ENCODE measurements at places on chromosomes 4 and X.

- peaks cover 20% of the 10 kb centered on the region for H3K4me1 ChIP-seq
- H3K36me3 ChIP-seq, result peaks cover 6% of the 10 kb centered on the region
- peak overlapping the region; percentile 73 for H3K27ac ChIP-seq
- no peaks in the 10 kb centered on the region for H3K27me3 ChIP-seq
- H3K4me3 ChIP-seq, result no peak overlapping the region
Measured at GRCh38 chrX:38816155-38816554, 14.9 kb downstream of the MID1IP1 start.

GRCh38 chr4:113979148-113979904 lies at the start of gene ARSJ:
ARSJ (minus strand) TSS chr4:113979647; CDS start chr4:113978834, 813 bp downstream.
- DNase-seq, result no peak
- H3K36me3 ChIP-seq, result no peaks in the 10 kb centered on the region
- peak within 1 kb of the TSS; percentile 56 for H3K4me3 ChIP-seq
- peaks cover 10% of the 10 kb centered on the region for H3K4me1 ChIP-seq

GRCh38 chrX:42824541-42824940 lies 46.6 kb upstream of the PPP1R2C start:
- H3K4me3 ChIP-seq, result no peak overlapping the region
- no peaks in the 10 kb centered on the region for H3K4me1 ChIP-seq
- peaks cover 4% of the 10 kb centered on the region for H3K36me3 ChIP-seq
- no peak overlapping the region for H3K27ac ChIP-seq

DNA sequence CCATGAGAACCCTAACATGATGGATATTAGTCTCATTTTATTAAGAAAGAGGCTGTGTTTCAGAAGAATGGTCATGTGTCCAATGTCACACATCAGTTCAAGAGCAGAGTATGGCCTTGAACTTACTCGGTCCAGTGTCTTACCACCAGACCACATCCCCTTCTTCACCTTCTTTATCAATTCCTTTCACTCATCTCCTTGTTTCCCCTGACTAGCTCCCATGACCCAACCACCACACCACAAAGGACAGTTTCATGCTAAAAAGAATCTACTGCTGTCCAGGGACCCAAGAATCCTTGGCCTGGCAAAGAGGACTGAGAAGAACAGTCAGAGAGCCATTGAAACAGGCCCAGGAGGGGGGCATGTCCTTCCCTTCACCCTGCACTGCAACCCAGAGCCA lies 33.6 kb upstream of the MSN start:
- H3K4me1 ChIP-seq, result no peaks in the 10 kb centered on the region
- H3K27ac ChIP-seq, result no peak overlapping the region
- no peaks in the 10 kb centered on the region for H3K27me3 ChIP-seq
- H3K36me3 ChIP-seq, result peaks cover 2% of the 10 kb centered on the region
- no peak for DNase-seq

GRCh38 chrX:40109288-40110008 lies 11.7 kb upstream of the BCOR start:
- no peaks in the 10 kb centered on the region for H3K36me3 ChIP-seq
- no peaks in the 10 kb centered on the region for H3K27me3 ChIP-seq
- H3K27ac ChIP-seq, result no peak overlapping the region
- H3K4me1 ChIP-seq, result peaks cover 11% of the 10 kb centered on the region
- no peak for DNase-seq
- H3K4me3 ChIP-seq, result peak overlapping the region; percentile 43

GRCh38 chr4:61517144-61517543 lies 317.0 kb downstream of the ADGRL3 start:
- no peaks in the 10 kb centered on the region for H3K27me3 ChIP-seq
- no peak overlapping the region for H3K27ac ChIP-seq

- no peak overlapping the region for H3K27ac ChIP-seq
- peaks cover 26% of the 10 kb centered on the region for H3K27me3 ChIP-seq
- H3K4me3 ChIP-seq, result no peak overlapping the region
- no peaks in the 10 kb centered on the region for H3K36me3 ChIP-seq
Measured at GRCh38 chr4:74319470-74319869, 11.2 kb downstream of the EPGN start.

- H3K27ac ChIP-seq, result no peak overlapping the region
- no peaks in the 10 kb centered on the region for H3K27me3 ChIP-seq
- no peaks in the 10 kb centered on the region for H3K36me3 ChIP-seq
- H3K4me1 ChIP-seq, result no peaks in the 10 kb centered on the region
Measured at GRCh38 chrX:67004451-67004850, 365.6 kb upstream of the EDA2R start.

GRCh38 chrX:141221611-141222010 lies 20.7 kb downstream of the SPANXC start:
- no peaks in the 10 kb centered on the region for H3K27me3 ChIP-seq
- no peak overlapping the region for H3K27ac ChIP-seq
- H3K4me3 ChIP-seq, result no peak overlapping the region
- no peaks in the 10 kb centered on the region for H3K36me3 ChIP-seq

- no peak for DNase-seq
- no peak overlapping the region for H3K27ac ChIP-seq
- no peaks in the 10 kb centered on the region for H3K4me1 ChIP-seq
- no peaks in the 10 kb centered on the region for H3K27me3 ChIP-seq
- no peaks in the 10 kb centered on the region for H3K36me3 ChIP-seq
Measured at GRCh38 chr4:82643994-82644733, 82.4 kb upstream of the TMEM150C start.

DNA sequence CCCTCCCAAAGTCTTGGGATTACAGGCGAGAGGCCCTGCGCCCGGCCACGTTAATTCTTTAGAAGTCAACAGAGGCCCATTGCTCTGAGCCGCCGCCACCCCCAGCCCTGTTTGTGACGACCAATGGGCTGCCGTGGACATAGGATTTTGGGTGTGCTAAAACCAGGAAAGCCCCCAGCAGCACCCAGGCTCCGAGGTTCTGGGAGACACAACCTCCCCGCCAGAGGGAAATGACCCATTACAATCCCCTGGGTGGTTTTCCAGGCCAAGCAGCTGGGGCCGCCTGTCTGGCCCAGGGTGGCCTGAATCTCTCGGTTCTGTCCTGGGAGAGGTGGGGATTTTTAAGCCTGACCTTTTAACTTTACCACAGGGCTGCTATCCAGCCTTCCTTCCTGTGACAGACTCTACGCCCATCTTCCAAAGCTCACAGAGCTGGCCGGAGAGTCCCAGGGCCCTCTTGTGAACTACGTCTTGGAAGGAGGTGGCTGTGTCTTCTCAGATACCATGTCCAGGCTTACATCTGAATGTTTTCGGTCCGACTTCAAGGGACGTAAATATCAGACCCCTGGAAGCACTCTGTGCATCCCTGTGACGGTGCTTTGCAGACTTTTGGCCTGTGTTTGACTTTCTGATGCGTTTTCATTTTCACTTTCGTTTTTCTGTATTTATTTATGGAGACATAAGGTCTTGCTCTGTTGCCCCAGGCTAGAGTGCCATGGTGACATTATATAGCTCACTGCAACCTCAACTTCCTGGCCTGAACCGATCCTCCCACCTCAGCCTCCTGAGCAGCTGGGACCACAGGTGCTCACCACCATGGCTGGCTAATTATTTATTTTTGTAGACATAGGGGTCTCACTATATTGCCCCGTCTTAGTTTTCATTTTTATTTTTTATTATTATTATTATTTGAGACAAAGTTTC lies 36.0 kb downstream of the P2RY8 start:
- H3K4me1 ChIP-seq, result peaks cover 46% of the 10 kb centered on the region
- peaks cover 40% of the 10 kb centered on the region for H3K36me3 ChIP-seq
- peak overlapping the region; percentile 76 for H3K27ac ChIP-seq

DNA sequence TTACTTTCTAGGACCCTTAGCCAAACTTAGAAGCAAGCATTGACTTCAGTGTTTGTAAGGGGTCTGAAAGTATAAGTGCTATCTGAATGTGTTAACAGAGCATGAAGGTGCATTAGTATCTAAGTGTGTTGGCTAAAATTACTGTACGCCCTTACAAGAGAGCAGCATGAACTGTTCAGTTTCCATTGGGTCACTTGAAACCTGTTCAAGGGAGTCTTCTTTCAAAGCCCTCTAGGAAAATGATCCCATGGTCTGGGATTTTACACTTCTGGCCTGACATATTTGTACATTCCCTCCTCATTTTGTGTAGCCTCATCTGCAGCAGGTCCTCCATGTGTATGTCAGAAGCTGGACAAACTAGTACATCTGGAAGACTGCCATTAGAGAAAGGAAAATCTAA lies 3.2 kb downstream of the PRDX4 start:
- no peaks in the 10 kb centered on the region for H3K27me3 ChIP-seq
- H3K4me1 ChIP-seq, result peaks cover 28% of the 10 kb centered on the region
- no peak for DNase-seq
- no peak overlapping the region for H3K4me3 ChIP-seq
- H3K36me3 ChIP-seq, result peaks cover 10% of the 10 kb centered on the region

- H3K36me3 ChIP-seq, result peaks cover 3% of the 10 kb centered on the region
- peaks cover 8% of the 10 kb centered on the region for H3K4me1 ChIP-seq
- H3K27me3 ChIP-seq, result peaks cover 6% of the 10 kb centered on the region
- DNase-seq, result no peak
- H3K27ac ChIP-seq, result no peak overlapping the region
Measured at GRCh38 chr4:147839663-147840062, 107.8 kb downstream of the ARHGAP10 start.

- peak; percentile 36 for DNase-seq
- no peak overlapping the region for H3K27ac ChIP-seq
- peaks cover 34% of the 10 kb centered on the region for H3K4me1 ChIP-seq
- H3K27me3 ChIP-seq, result peaks cover 11% of the 10 kb centered on the region
Measured at GRCh38 chrX:40471965-40472648, 108.7 kb upstream of the ATP6AP2 start.

- H3K36me3 ChIP-seq, result peaks cover 13% of the 10 kb centered on the region
- H3K27me3 ChIP-seq, result no peaks in the 10 kb centered on the region
- H3K4me1 ChIP-seq, result peaks cover 9% of the 10 kb centered on the region
- H3K4me3 ChIP-seq, result peak overlapping the region; percentile 22
- no peak for DNase-seq
Measured at GRCh38 chr4:665381-665750, 8.7 kb downstream of the ATP5ME start.

DNA sequence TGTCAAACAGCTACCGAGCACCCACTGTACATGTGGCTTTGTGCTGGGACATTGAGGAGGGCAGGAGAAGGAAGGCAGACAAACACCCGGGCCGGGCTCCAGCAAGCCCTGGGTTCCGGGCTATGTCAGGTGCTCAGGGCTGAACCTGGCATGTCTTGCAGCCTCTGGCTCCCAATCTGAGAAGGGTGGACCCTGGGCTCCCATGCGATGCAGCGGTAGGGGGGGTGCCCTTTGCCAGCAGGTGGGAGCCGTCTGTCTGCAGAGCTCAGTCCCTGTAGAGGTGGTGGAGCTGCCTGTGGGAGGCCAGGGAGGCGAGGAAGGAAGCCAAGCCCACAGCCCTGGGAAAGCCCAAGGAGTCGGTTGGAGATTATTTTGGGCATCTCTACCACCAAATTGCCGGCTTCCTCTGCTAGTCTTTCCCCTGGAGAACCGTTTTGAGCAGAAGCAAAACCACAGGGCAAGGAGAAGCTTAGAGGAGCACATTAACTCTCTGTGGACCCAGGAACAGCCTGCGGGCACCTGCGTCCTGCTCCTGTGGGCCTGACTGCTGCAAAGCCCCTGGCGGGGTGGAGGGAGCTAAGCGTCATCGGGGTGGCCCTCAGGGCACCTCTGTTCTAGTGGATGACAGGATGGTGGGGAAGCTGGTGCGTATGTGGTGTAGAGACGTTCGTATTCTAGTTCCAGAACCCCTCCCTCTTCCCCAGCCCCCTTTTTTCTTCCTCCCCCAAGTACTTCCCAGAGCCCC lies 10.3 kb downstream of the CPZ start:
- H3K4me3 ChIP-seq, result no peak overlapping the region
- H3K4me1 ChIP-seq, result peaks cover 11% of the 10 kb centered on the region
- DNase-seq, result no peak
- no peak overlapping the region for H3K27ac ChIP-seq
- H3K27me3 ChIP-seq, result no peaks in the 10 kb centered on the region
- H3K36me3 ChIP-seq, result no peaks in the 10 kb centered on the region

DNA sequence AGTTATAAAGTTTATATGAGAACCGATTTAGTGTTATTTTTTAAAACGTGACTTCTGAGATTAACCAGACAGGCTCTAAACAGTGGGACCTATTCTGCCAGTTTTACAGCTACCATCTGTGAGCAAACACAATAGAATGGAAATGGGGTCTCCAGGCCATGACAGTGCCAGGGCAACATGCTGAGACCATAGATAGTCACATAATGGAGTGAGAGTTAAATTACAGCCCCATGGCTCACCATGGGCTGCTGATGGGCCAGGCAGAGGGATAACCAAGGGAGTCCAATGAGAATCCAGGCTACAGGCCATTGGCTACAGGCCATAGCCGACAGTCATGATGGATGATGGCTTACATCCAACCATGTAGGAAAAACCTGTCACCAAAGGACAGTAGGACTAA lies 183.5 kb upstream of the NDP start:
- H3K36me3 ChIP-seq, result peaks cover 1% of the 10 kb centered on the region
- no peak for DNase-seq
- no peaks in the 10 kb centered on the region for H3K4me1 ChIP-seq
- H3K27me3 ChIP-seq, result no peaks in the 10 kb centered on the region

DNA sequence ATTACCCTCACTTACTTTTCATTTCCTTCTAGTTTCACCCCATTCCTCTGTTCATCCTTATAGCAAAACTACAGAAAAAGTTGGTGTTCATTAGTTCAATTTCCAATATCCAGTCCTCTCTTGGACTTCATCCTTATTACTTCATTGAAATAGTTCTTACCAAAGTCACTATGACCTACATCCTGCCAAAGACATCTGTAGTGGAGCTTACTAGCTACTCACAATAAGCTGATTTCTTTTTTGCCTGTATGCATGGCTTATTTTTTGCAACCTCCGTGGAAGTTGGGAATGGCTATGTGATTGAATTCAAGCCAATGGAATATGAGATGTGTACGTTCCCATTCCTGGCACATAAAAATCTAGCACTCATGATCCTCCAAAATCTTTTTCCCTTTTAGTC lies 4.6 kb upstream of the CDKL2 start:
- H3K36me3 ChIP-seq, result peaks cover 6% of the 10 kb centered on the region
- no peak overlapping the region for H3K4me3 ChIP-seq
- H3K27me3 ChIP-seq, result no peaks in the 10 kb centered on the region
- H3K27ac ChIP-seq, result no peak overlapping the region

DNA sequence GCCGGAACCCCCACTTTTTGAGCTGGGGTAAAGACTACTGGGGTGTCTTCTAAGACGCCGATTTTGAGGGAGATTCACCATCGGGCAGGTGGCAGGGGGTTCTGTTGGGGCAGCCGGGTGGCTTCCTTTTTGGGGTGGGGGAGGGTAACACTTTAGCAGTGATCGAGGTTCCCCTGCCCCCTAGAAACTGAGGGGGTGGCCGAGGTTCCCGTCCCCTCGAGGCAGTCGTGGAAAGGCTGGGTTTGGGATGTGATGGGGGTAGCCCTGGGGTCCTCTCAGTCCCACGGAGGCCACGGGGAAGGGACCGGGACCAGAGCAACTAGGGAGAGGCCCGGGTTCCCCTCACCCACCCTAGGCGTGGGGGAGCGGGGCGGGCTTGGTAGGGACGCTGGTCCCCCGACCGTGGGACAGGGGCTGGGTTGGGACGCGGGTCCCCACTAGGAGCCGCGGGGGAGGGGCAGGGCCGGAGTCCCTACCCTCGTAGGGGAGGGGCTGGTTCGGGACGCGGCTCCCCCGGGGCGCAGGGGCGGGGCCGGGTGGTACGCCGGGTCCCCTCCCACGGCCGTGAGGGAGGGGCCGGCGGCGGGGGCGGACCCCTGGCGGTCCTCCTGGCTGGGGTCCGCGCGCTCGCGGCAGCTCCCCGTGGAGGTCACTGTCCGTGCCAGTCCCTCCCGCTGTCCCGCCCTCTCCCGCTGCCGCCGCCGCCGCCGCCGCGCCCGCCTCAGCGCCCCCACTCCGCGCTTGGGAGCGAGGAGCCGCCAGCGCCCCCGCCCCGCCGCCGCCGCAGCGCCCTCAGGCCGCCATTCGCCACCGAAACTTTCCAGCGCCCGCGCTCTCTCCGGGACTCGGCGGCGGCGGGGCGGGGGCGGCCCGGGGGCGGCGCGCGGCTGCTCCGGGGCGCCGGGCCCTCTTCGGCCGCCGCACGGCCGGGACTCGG lies at the start of gene TBL1X:
TSS of gene TBL1X (plus strand) at position 624 of the 937 bp plus-strand sequence. CDS start 188,529 bp downstream, outside the sequence.
- peaks cover 40% of the 10 kb centered on the region for H3K4me1 ChIP-seq
- peak; percentile 69 for DNase-seq
- H3K36me3 ChIP-seq, result peaks cover 8% of the 10 kb centered on the region
